ENCODE measurements at places on chromosomes 13 and 19.

- DNase-seq, result no peak
Observed at GRCh38 chr13:112802802-112803195, 113.0 kb downstream of the ATP11A start.

GRCh38 chr13:50709058-50709457 is 134.4 kb downstream of the DLEU7 start:
- DNase-seq, result no peak

GRCh38 chr13:27450921-27451471 is 632 bp upstream of the MTIF3 start:
- peak; percentile 18 for DNase-seq

DNA sequence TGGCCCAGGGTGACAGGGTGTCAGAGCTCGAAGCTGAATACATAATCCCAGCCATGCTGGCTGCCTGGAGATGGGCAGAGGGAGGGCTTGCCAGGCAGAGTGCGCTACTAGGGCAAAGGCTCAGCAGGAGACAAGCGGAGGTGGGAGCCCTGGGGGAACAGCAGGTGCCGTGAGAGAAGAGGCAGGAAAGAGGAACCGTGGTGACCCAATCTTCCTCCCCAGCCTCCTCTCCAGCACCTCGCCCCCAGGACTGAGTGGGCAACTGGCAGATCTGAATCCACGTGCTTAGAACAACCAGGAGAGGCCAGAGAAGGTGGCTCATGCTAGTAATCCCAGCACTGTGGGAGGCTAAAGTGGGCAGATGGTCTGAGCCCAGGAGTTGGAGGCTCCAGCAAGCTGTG is 11.0 kb upstream of the CCL25 start:
- DNase-seq, result no peak

DNA sequence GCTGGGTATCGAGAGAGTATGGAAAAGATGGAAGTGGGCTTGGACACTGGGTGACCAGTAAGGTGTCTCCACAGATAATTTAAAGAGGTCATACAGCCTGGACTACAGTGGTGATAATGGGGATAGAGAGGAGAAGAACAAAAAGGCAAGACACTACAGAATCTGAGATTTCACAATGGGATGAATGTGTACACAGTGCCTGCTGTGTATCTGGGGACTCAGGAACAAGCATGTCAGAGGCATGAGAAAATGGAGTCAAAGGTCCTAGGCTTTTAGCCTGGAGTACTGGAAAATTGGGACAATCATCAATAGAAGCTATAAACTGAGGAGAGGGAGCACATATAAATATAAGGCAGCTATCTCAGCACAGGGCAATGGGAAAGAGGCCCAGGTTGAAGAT is 69.4 kb downstream of the TSC22D1 start:
- DNase-seq, result no peak

DNA sequence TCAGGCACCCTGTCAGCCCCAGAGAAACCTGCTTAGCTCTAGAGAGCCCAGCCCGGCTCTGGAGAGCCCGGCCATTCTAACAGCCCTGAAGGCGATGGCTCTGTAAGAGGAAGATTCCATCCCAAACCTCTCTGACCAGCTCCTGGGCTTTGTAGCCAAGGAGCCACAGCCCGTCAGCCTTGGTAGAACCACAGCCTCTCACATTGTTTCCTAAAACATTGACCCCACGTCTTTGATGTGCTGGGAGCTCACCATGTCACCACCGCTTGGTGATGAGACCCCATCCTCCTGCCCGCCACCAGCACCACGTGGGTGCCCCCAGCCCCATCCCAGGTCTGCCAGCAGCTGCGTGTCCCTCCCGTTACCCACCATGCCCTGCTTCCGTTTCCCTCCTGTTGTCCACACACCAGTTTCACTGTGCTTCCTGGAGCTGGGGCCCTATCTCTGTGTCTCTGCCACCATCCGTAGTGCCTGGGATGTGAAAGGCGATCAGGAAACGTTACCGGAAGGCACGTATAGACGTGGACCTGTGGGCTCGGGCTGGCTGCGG is 94.2 kb upstream of the MCF2L start:
- DNase-seq, result no peak

- DNase-seq, result no peak
Observed at GRCh38 chr13:94239135-94239534, 240.3 kb downstream of the DCT start.

GRCh38 chr19:45927565-45928261 is 13.1 kb upstream of the NANOS2 start:
- peak; percentile 75 for DNase-seq

DNA sequence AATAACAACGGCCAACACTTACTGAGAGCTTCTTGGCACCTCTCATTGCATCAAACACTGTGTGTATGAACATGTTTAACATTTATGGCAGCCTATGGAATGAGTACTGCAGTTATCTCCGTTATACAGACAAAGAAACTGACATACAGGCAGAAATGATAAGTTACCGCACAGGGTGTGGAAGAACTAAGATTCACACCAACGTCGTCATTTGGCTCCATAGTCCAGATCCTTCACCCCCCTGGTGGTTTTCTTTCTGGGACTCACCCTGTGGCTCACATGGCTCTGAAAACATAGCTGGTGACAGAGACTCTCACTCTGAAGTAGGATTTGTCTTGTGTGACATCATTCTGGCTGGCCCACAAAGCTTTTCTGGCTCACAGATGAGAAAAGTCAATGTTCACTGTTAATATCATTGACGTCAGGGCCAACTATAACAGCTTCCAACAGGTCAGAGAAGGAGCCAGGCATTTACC is 230.1 kb downstream of the DLEU7 start:
- no peak for DNase-seq

GRCh38 chr13:78608252-78608687 is 4.9 kb upstream of the POU4F1 start:
- no peak for DNase-seq

DNA sequence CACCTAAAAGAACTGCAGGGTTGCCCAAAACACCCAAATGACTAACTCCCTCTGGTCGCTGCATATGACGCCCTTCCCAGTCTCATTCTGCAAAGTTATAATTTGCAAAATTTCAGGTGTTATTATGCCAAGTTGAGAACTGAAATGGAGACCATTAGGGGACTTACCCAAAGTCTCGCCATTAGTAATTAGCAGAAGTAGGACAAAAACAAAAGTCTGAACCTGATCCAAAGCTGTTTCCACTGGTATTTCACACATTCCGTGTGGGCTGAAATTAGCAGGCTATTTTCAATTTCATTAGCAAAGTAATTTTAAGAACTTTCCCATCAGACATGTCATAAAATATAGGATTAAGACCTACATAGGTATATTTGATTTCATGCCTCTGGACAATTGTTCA is 6.8 kb downstream of the RUBCNL start:
- DNase-seq, result no peak

DNA sequence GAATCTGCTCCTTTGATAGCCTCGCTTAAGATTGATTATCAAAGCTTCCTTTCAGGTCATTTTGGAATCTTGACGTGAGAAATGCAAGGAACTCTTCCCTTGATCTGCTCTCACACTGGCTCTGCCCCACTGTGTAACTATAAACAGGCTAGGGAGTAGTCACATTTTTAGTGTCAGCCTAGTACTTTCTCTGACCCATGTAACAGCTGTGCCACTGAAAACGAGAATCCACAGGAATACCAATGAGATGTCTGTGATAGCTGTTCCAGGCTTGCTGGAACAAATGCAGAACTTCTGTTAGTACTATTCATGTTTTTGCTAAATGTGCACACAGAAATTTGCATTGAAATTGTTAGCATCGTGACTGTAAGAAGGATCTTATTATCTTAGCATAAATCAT is 221.3 kb downstream of the MYO16 start:
- no peak for DNase-seq

GRCh38 chr13:103716718-103717117 is 650.5 kb upstream of the SLC10A2 start:
- no peak for DNase-seq

- DNase-seq, result no peak
Observed at GRCh38 chr19:3201911-3202310, 16.2 kb downstream of the NCLN start.

DNA sequence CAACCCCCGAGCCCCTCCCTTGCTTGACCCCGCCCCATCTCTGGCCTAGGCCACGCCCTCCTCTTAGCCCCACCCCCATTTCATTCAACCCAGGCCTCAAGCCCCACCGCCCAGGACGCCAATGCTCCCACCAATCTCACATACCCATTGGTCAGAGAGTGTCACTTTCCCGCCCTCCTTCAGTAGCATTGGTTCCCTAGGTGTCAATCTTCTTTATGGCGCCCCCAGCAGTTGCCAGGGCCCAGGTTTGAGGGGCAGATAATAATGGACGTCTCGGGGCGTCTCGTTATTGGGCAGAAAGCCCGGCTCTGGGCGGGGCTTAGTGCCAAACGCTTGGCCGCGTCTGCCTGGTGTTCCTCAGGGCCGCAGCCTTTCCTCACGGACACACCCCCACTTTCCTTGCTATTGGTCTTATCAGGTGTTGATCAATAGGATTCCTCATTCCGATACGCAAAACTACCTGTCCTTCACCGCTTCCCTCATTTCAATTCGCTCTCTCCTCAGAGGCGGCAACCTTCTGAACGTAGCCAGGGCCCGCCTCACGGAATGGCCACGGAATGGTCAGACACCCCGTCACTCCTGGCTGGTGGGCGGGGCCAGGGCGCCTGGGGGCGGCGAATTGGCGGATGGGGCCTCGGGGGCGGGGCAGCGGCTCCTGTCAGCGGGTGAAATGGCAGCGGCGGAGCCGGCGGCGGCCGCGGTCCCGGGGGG is at the start of gene EVI5L:
EVI5L (plus strand) TSS at position 658 of the 711 bp plus-strand sequence. CDS start 16,325 bp downstream, outside the sequence.
- DNase-seq, result peak; percentile 99

DNA sequence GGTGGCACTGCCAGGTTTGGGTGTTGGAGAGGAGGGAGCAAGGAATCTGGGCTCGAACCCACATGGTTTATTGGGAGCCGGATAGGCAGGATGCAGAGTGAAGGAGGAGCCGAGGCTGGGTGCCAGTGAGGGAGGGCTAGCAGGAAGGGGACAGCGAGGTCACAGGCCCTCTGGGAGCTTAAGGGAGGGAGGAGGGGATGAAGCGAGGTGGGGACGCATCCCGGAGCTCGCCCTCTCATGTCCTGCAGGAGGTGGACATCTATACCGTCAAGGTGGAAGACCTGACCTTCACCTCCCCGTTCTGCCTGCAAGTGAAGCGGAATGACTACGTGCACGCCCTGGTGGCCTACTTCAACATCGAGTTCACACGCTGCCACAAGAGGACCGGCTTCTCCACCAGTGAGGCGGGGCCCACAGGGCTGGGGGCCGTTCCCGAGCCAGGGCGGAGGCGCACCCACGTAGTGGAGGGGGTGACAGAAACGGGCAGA is 3.5 kb upstream of the ADM5 start:
- DNase-seq, result no peak

DNA sequence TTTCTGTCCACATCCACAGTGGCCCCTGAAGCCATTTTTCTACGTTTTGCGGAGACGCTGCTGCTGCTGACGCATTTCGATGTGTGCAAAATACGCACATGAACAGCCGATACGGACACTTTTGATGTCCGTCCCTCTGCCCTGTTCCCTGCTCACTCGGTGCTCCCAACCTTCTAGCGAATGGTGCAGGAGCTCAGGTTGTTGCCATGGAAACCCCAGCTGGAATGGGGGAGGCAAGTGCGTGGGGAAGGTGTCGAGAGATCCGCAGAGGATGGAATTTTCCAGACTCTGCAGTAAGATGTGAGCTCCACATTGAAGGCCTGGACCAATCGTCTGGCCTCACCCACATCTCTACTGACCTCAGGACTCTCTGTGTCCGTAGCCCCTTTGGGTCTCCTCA is 109.2 kb upstream of the USP29 start:
- no peak for DNase-seq

GRCh38 chr13:77868717-77869116 is 49.9 kb downstream of the EDNRB start:
- DNase-seq, result no peak

DNA sequence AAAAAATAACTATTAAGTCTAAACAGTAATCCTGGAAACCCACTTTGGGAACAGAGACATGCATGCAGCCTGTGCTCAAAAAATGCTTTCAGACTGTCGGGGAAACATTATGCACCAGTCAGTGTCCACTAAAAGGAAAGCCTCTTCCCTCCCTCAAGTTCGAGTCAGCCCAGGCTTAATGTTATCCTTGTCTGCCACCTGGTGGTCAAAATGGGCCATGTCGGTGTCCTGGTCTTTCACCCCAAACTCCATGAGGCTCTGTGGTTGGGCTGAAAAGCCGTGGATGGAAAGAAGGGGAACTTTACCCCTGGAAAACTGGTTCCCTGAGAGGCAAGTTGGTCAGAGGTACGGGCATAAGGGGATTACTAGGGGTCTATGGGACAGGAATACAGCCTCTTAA is 88.4 kb upstream of the ZNF492 start:
- DNase-seq, result no peak

GRCh38 chr13:112532837-112533745 is 54.9 kb downstream of the TUBGCP3 start:
- DNase-seq, result no peak

DNA sequence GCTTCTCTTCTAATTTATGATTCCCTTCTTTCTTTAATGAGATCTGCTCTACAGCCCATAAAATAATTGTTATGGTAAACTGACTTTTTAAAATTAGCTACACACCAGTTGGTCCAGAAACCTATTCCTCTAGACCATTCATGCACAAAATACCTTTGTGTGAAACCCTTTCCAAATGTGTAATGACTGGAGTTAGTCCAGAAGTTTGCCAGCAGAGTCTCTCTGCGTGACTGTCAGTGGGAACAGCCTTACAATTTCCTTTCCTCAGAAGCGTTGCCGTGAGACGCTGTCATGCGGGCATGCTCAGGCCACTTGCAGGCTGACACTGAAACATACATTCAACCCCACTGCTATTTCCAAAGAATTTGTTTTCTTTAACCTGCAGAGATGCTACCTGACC is 965.2 kb downstream of the PCDH9 start:
- DNase-seq, result no peak

GRCh38 chr13:32135655-32136054 is 104.1 kb downstream of the FRY start:
- DNase-seq, result no peak

DNA sequence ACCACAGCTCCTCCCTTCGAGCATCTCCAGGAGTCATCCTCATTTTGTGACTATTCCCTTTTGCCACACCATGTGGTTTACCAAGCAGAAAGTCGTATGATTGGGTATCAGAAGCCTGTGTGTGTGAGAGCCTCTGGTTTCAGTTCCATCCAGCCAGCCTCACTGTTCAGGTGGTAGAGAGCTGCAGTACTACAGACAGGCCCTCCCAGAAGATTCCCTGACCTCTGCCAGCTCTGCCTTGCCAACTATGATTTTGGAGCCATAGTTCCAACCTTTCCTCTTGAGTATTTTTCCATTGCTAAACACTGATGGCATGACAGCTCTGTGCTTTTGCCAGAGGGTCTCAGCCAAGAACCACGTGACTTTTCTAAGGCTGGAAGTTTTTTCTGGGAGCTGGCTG is 82.5 kb downstream of the DHRS12 start:
- no peak for DNase-seq

All from activated T-helper 1 cell treated with Interleukin-2 at 50 U/mL for 16 hours (primary cell).